ENCODE measurements at places on chromosomes 1 and 21. TPM values are rescaled to one million over a fixed set of nuclear protein-coding genes. Genes with fewer than 3 reads are reported as not detected.

The LCE1C gene
- not detected for total RNA-seq

The OMA1 gene
- total RNA-seq = 41.9 TPM

The FMN2 gene
- total RNA-seq = 5.9 TPM

The SLC27A3 gene
- 4.8 TPM for total RNA-seq

The TSPAN1 gene
- total RNA-seq = not detected

The KRTAP12-2 gene
- not detected for total RNA-seq

Measured in smooth muscle cell of the umbilical artery (primary cell).